Cerebellar cortex (tissue), 1 donor: ENCODE measurements at places on chromosomes 6 and 20.

GRCh38 chr20:61120595-61121515 lies 131.2 kb upstream of the CDH4 start:
- DNase-seq: peak; percentile 29

DNA sequence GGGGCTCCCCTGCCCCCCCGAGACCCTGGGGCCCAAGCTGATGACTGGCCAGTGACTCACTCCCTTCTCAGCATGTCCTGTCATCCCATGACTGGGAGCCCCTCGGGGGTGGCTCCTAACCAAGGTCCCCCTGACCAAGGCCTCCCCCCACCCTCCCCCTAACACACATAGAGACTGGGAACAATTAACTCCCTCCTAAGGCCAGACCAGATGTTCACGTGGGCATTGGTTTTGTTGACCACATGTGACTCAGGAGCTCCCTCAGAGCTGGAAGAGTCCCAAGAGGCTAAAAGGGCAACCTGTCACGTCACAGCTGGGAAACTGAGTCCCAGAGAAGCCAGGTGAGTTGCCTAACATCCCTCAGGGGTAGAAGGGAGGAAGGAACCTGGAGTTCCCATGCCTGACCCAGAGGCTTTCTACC lies 10.6 kb upstream of the CCN5 start:
- no peak for DNase-seq

DNA sequence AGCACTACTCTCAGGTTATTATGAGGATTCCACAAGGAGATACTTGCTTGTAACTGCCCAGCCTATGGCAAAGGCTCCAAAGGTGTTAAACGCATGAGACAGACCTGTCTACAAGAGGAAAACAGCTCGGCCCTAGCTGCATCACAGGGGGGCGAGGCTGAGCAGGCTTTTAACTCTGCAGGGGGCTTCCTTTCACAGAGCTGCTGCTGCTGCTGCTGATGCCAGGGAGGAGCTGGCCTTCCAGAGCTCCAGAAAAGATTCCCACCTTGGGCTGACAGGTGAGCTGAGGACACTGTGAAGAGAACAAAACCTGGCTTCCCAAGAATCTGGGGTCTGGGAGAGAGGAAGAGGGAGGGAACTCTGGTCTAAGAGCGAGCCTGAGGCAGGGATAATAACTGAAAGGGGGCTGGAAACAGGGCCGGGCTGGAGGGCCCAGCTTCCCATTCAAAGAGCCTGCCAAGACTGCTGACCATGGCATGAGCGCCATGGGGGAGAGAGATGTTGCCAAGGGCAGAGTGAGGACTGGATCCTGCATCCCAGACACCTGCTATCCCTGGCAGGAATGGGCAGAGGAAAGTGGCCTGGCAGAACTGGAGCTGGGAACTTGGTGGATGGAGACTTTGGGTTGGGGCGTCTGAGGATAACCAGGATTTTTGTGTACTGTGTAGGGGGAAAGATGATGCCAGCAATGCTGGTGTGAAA lies 211.1 kb upstream of the LRFN2 start:
- peak; percentile 70 for DNase-seq

DNA sequence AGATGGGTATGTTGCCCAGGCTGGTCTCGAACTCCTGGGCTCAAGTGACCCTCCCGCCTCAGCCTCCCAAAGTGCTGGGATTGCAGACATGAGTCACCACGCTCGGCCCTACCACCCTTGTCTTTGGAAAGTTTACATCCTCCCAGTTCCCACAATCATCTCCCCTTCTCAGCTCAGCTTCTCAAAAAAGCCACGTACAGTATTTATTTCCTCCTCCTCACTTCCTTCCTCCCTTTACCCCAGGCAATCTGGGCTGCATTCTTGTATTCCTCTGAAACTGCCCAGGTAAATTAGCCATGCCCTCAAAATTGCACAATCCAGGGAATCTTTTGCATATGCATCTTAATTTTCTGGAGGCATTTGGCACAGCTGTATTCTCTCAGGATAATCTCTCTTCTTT lies 7.4 kb upstream of the SLC23A2 start:
- no peak for DNase-seq

DNA sequence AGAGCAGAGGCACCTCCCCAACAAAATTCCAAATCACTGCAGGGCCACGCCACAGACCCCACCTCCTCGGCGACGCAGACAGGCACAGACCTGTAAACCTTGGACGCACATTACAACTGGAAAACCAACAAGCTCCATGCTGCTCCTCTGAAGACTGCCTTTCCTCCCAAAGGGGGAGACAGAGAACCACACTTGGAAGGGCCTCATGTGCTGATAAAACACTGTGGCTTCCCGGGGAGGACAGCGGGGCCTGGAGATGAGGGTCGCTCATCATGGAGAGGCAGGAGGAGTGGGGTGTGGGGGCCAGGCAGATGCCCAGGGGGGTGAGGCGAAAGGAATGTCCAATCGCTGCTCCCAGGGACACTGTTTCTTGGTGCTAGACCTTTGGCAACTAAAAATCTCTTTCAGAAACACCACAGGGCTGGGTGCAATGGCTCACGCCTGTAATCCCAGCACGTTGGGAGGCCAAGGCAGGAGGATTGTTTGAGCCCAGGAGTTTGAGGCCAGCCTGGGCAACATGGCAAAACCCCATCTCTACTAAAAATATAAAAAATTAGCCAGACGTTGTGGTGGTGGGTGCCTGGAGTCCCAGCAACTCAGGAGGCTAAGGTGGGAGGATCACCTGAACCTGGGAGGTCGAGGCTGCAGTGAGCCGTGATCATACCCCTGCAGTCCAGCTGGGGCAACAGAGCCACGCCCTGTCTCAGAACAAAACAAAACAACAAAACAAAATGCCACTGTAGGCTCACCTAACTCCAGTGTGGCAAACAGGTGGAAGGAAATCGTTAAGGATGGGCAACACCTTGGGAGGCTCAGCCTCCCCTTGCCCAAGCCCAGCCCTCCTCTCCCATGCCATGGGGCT lies 53.8 kb downstream of the ABHD12 start:
- DNase-seq: peak; percentile 62

DNA sequence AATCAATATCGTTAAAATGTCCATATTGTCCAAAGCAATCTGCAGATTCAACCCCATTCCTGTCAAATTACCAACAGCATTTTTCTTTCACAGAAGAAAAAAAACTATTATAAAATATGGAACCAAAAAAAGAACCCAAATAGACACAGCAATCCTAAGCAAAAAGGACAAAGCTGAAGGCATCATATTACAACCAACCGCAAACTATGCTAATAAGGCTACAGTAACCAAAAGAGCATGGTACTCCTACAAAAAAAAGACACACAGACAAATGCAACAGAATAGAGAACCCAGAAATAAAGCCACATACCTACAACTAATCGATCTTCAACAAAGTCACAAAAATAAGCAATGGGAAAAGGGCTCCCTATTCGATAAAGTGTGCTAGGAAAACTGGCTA lies 49.2 kb downstream of the RNGTT start:
- DNase-seq: no peak

- no peak for DNase-seq
Measured at GRCh38 chr6:41527721-41528408, 18.3 kb upstream of the FOXP4 start.

DNA sequence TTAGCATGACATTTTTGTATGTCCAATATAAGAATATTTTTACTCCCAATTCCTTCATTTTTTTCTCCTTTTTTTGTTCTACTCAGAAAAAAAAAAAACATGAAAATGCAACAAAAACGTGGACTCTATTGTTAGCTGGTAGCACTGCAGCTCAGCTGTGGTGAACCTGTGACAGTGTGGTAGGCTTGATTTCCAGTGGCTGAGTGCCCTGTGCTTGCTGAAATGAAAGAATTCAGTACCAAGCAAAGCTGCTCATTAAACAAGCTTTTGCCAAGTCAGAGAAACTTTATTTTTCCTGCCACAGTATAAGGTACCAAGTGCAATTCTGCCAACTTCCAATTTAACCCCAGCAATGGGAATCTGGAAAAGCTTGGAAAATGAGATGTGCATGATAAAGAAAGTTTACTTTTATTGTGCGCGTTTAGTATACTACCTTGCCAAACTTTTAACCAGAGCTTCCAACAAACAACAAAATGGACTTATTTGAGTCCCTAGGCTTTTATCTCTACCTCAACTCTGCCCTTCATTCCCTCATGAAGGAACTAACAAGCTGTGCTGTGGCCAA lies 215.2 kb downstream of the SLC35F1 start:
- DNase-seq: no peak

DNA sequence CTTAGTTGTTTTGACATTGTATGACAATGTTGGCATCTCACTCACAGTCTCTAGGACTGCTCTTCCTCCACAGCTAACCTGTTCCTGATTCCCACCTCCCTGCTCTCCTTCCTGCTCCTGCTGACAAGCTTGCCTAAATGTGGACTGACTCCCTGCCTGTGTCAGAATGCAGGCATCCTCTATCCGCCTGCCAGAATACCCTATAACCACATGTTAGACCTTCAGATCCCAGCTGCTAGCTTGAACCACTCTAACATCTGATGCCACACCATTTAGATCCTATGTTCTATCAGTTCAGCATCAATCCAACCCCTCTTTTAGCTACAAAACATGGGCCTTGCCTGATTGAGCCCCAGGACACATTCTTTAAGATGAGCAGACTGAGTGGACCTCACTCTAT lies 12.2 kb downstream of the FILIP1 start:
- no peak for DNase-seq

DNA sequence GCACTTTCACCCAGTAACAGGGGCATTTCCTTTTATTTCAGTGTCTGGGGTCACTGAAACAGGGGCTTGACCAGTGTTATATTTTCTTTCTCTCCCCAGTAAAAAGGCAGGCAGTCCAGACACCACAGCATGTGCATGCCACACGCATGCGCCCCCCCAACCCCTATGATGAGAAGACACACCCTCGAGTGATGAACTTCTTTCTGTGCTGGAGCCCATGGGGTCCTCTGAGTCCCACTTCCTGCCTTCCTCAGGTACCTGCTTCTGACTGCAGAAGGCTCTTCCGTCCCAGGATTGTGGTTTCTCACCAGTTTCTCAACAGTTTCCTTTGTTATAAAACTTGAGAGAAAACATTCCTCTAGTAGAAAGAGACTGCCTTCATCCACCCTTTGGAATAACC lies 45.7 kb upstream of the TMEM181 start:
- DNase-seq: no peak

DNA sequence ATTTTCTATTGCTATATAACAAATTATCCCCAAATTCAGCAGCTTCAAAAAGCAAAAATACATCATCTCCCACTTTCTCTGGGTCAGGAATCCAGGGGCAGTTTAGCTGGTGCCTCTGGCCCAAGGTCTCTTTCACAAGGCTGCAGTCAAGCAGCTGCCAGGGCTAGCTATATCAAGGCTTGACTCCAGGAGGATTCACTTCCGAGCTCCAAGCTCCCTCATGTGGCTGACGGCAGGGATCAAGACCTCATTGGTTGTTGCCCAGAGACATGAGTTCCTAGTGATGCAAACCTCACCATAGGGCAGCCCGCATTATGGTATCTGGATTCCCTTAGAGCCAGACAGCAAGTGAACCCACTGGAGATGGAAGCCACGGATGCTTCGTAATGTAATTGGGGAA lies 1.3 kb upstream of the VNN1 start:
- DNase-seq: peak; percentile 36

DNA sequence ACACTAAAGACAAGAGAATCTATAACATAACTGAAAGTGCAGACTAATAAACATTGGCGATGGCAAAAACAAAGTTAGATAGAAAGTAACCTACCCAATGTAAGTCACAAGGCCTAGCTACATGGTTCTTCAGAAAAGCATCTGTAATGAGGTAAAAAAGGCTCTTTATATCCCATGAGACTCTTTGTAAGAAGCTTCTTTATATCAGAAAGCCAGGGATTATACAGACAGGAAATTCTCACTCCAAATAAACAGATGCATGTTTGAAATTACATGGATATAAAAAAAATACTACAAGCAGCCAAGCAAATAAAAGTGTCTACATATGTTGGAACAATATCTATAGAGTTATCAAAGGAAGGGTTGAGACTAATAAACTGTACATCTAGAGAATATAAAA lies 284.9 kb upstream of the NRSN1 start:
- DNase-seq: no peak

- DNase-seq: no peak
Measured at GRCh38 chr20:25573288-25574251, 11.8 kb downstream of the NINL start.

DNA sequence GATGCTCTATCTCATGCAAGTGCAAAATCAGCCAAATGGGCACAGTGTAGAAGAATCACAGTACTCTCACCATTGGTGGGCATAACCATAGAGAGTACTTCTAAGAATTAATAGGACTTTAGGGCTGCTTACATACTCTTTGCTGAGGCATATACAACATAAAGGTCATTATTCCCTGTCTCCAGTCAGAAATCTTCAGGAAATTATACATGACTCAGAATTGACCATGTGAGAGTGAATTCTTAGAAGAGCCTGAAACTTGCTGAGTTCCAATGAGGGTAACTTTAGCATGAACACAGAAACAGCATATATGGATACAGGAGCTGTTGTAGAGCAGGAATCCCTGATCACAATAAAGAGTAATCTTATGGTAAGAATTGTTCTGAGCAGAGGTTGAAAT lies 498.7 kb downstream of the TENT5A start:
- no peak for DNase-seq

GRCh38 chr6:9025796-9026394 lies 590.5 kb upstream of the SLC35B3 start:
- DNase-seq: no peak

- no peak for DNase-seq
Measured at GRCh38 chr6:31096656-31097055, 15.7 kb downstream of the C6orf15 start.

- DNase-seq: no peak
Measured at GRCh38 chr6:85417336-85417735, 32.5 kb upstream of the NT5E start.

- no peak for DNase-seq
Measured at GRCh38 chr6:181049-181654, 111.1 kb upstream of the DUSP22 start.

DNA sequence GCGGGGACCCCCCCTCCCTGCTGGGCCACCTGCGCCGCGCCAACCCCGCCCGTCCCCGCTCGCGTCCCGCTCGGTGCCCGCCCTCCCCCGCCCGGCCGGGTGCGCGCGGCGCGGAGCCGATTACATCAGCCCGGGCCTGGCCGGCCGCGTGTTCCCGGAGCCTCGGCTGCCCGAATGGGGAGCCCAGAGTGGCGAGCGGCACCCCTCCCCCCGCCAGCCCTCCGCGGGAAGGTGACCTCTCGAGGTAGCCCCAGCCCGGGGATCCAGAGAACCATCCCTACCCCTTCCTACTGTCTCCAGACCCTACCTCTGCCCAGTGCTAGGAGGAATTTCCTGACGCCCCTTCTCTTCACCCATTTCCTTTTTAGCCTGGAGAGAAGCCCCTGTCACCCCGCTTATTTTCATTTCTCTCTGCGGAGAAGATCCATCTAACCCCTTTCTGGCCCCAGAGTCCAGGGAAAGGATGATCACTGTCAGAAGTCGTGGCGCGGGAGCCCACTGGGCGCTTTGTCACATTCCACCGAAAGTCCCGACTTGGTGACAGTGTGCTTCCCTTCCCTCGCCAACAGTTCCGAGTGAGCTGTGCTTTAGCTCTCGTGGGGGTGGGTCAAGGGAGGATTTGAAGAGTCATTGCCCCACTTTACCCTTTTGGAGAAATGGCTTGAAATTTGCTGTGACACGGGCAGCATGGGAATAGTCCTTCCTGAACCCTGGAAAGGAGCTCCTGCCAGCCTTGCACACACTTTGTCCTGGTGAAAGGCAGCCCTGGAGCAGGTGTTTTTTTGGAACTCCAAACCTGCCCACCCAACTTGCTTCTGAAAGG lies 2.1 kb downstream of the VEGFA start:
- DNase-seq: peak; percentile 60
